Mesothelial cell of epicardium (in vitro differentiated cells): ENCODE measurements at places on chromosomes 1 and 21.

GRCh38 chr1:64129701-64130100 is 73.7 kb upstream of the UBE2U start:
- peaks cover 2% of the 10 kb centered on the region for H3K36me3 ChIP-seq
- DNase-seq, result no peak
- peaks cover 1% of the 10 kb centered on the region for H3K27me3 ChIP-seq
- no peak overlapping the region for H3K27ac ChIP-seq
- peaks cover 35% of the 10 kb centered on the region for H3K4me1 ChIP-seq

- no peak overlapping the region for H3K4me3 ChIP-seq
- no peaks in the 10 kb centered on the region for H3K36me3 ChIP-seq
- no peak overlapping the region for H3K27ac ChIP-seq
- DNase-seq, result no peak
- no peaks in the 10 kb centered on the region for H3K27me3 ChIP-seq
Measured at GRCh38 chr1:185843986-185844385, 109.8 kb downstream of the HMCN1 start.

DNA sequence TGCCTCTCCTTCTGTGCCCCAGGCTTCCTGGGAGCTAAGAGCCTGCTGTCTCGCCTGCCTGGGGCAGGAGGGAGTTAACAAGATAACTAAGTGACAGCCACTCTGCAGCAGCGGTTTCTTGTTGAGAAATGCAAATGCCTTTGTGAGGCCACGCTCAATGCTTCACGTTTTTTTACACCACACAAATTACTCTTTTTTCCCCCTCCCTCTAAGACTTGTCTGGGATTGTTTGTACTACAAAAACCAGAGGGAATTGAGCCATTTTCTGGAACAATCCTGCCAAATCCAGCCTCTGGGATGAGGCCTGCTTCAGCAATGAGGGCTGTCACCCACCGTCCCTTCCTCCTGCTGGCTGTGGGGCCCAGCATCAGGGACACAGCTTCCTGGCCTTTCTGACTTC is 119.6 kb downstream of the ACTL8 start:
- no peak overlapping the region for H3K27ac ChIP-seq
- H3K4me3 ChIP-seq, result no peak overlapping the region
- no peaks in the 10 kb centered on the region for H3K36me3 ChIP-seq

DNA sequence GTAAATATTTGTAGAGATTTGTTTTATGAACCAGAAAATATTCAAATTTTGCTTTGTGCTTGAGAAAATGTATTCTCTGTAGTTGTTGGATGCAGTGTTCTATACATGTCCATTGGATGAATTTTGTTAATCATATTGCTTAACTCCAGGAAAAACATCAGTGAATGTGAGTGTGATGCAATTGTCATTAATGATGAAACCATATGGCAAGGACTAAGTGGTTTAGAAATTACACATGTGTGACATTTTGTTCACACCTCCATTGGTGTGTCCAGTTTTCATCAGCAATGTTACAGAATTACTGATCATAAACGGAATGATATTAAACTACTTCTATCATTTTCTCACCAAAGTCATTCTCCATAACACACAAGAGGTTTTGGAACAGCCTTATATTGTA is 151.8 kb upstream of the ST6GALNAC5 start:
- peaks cover 17% of the 10 kb centered on the region for H3K27me3 ChIP-seq

DNA sequence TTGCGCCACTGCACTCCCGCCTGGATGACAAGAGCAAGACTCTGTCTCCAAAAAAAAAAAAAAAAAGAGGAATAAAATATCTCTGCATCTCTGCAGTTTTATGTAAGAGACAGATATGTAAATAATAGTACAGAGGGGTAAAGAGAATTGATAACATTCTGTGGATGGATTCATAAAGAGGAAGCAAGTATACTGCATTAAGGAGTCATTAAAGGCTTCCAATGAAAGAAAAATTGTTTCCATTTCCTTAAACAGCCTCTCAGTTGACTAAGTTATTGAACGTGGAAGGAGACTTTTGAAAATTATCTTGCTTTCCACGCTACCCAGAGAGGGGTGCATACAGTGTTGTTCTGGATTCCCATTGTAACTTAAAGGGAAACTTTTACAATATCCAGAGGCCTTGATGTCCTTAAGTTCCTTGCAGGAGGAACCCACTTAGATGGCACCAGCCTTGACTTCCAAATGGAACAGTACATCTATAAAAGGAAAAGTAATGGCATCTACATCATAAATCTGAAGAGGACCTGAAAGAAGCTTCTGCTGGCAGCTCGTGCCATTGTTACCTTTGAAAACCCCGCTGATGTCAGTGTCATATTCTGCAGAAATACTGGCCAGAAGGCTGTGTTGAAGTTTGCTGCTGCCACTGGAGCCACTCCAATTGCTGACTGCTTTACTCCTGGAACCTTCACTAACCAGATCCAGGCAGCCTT is 13.8 kb downstream of the CEP350 start:
- no peaks in the 10 kb centered on the region for H3K27me3 ChIP-seq
- H3K4me1 ChIP-seq, result peaks cover 8% of the 10 kb centered on the region
- DNase-seq, result no peak
- no peak overlapping the region for H3K4me3 ChIP-seq

- no peak for DNase-seq
- peaks cover 38% of the 10 kb centered on the region for H3K36me3 ChIP-seq
- H3K4me1 ChIP-seq, result peaks cover 1% of the 10 kb centered on the region
Measured at GRCh38 chr1:243501002-243501401, 245.2 kb downstream of the SDCCAG8 start.

DNA sequence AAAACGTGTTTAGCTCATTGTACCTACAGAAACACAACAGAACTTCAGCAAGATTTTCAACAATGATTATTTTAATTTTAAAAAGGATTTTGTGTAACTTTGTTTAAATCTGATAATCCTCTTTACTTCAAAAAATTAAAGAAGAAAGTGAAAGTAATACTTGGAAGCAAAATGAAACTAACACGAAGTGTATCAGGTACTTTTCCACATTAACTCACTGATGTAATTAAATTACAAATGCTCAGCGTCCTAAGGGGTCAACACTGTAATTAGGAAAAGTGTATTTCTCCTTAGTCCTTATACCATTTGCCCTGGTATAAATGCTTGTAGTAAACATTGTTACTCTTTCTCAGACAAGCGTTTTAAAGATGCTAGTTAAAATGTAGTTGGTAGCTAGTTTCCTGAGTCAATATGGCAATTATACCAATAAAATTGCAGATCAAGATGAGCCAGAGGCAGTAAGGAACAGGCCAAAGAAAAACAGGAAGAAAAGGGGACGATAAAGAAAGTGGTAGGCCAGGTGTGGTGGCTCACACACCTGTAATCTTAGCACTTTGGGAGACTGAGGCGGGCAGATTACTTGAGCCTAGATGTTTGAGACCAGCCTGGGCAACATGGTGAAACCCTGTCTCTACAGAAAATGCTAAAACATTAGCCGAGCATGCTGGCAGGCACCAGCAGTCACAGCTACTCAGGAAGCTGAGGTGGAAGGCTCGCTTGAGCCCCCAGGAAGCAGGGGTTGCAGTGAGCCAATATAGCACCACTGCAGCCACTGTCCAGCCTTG is 553.0 kb downstream of the SMYD3 start:
- peak overlapping the region; percentile 6 for H3K27ac ChIP-seq
- H3K4me3 ChIP-seq, result no peak overlapping the region
- no peaks in the 10 kb centered on the region for H3K36me3 ChIP-seq
- peaks cover 11% of the 10 kb centered on the region for H3K4me1 ChIP-seq
- H3K27me3 ChIP-seq, result no peaks in the 10 kb centered on the region
- DNase-seq, result no peak

- H3K4me3 ChIP-seq, result no peak overlapping the region
- DNase-seq, result no peak
- peaks cover 55% of the 10 kb centered on the region for H3K4me1 ChIP-seq
- H3K27ac ChIP-seq, result no peak overlapping the region
Measured at GRCh38 chr1:184424945-184425344, 38.1 kb downstream of the C1orf21 start.

DNA sequence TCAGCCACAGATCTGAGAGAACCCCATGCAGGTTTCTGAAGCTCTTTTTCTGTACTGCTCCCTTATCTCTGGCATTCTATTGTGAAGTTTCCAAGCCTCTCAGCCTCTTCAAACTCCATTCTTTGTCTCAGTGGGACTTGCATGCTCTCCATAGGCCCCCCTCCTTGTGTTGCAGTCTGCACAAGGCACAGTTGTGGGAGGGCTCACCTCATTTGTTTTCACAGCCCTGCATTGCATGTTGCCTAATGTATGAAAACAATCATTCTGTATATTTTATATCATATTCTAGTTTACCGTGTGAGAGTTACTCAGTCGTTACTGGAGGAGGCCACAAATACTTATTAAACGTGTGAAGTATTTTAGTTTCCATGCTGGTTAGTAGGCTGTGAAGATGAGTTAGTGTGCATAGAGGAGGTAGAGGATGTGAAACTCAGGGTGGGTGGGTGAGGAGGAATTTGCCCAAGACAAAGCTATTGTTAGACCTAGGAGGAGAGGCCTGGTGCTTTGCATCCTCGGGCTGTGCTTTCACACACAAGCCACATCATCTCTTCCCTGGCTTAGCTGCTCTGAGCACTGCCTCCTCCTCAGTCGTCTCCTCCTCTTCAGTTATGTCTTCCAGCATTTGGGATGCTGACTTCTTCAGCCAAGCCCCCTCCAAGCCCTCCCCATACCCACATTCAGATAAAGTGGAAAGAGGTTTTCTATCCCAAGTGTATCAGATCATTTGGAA is 7.8 kb upstream of the CHI3L2 start:
- no peaks in the 10 kb centered on the region for H3K36me3 ChIP-seq
- no peaks in the 10 kb centered on the region for H3K27me3 ChIP-seq
- H3K4me3 ChIP-seq, result no peak overlapping the region
- no peak for DNase-seq

GRCh38 chr1:166884040-166884642 is 8.1 kb upstream of the TADA1 start:
- DNase-seq, result peak; percentile 72
- H3K4me1 ChIP-seq, result peaks cover 2% of the 10 kb centered on the region
- H3K36me3 ChIP-seq, result no peaks in the 10 kb centered on the region
- no peak overlapping the region for H3K4me3 ChIP-seq
- H3K27me3 ChIP-seq, result peaks cover 49% of the 10 kb centered on the region

GRCh38 chr1:172530000-172530399 is 3.0 kb upstream of the SUCO start:
- H3K36me3 ChIP-seq, result no peaks in the 10 kb centered on the region
- peak overlapping the region; percentile 20 for H3K27ac ChIP-seq
- H3K4me3 ChIP-seq, result no peak overlapping the region
- DNase-seq, result no peak
- H3K4me1 ChIP-seq, result peaks cover 27% of the 10 kb centered on the region

DNA sequence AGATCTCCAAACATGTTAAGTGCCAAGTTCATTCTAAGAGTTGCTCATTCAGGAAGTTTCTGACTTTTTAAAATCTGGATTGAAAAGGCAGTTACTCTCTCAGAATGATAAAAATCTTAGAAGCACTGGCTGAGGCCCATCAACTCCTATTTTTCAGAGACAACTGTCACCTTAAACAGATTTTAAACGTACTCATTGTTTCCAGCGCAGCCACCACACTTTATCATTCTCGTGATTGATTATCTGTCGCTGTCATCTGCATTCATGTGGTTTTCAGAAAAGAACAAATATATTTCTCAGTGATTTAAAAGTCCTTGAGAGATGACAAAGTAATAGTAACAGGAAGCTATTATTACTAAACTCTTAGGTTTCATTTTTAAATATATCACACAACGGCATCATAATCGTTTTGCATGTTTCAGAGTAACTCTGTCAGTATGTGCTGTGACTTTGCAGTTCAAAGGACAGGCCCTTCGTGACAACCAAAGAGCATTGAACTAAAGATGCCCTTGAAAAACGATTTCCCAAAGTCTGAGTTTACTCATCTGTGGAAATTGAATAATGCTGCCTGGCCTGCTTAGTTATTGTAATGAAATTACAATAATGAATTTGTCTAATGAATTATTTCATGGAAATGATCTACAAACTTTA is 14.9 kb upstream of the KCNK1 start:
- peak overlapping the region; percentile 27 for H3K27ac ChIP-seq
- no peaks in the 10 kb centered on the region for H3K36me3 ChIP-seq
- DNase-seq, result no peak
- no peaks in the 10 kb centered on the region for H3K27me3 ChIP-seq

GRCh38 chr1:204418174-204419063 is 6.8 kb upstream of the PPP1R15B start:
- H3K27ac ChIP-seq, result peak overlapping the region; percentile 92
- no peak overlapping the region for H3K4me3 ChIP-seq
- H3K36me3 ChIP-seq, result peaks cover 4% of the 10 kb centered on the region
- no peak for DNase-seq
- H3K4me1 ChIP-seq, result peaks cover 33% of the 10 kb centered on the region
- no peaks in the 10 kb centered on the region for H3K27me3 ChIP-seq

DNA sequence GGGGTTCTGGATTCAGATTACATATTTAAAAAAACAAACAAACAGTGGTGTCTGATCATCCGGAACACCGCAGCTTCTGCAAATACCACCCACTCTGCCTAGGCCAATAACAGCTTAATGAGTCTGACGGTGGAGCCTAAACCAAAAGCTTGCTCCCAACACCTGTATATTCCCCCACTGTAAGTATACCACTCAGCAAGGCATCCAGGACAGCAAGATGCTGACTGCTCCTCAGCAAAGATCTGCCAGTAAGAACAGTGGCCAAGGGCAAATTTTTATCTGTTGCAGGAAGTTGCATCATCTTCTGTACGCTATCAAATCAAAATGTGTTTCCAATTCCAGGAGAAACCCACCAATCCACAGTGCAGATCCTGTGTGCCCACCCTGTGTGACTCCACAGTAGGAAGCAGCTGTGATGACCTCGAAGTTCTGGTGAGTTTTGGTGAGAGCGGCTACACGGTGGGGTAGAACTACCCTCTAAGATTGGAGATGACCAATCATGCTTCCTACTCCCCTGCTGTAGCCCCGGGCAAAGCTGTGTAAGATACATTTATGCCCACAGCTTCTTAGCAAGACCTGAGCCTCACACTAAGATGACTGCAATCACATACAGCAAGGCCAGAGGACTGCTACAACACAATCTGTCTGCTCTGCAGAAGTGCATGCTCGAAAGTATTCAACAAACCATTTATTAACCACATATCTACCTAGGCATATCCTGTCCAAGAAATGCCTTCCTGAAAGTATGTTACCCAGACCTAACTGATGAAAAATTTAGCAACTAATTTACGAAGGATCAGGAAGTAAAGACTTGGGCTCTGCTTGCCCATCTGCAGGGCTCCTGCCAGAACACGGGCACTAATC is 30.5 kb downstream of the SIPA1L2 start:
- peak overlapping the region; percentile 43 for H3K27ac ChIP-seq
- H3K27me3 ChIP-seq, result no peaks in the 10 kb centered on the region
- no peak overlapping the region for H3K4me3 ChIP-seq
- no peak for DNase-seq
- H3K36me3 ChIP-seq, result peaks cover 13% of the 10 kb centered on the region
- peaks cover 52% of the 10 kb centered on the region for H3K4me1 ChIP-seq

GRCh38 chr1:33649759-33650158 is 177.3 kb downstream of the ZSCAN20 start:
- H3K27ac ChIP-seq, result no peak overlapping the region
- H3K36me3 ChIP-seq, result no peaks in the 10 kb centered on the region
- DNase-seq, result no peak

- no peaks in the 10 kb centered on the region for H3K36me3 ChIP-seq
- H3K27ac ChIP-seq, result no peak overlapping the region
- H3K4me3 ChIP-seq, result no peak overlapping the region
- DNase-seq, result no peak
- no peaks in the 10 kb centered on the region for H3K27me3 ChIP-seq
- H3K4me1 ChIP-seq, result peaks cover 2% of the 10 kb centered on the region
Measured at GRCh38 chr1:169245706-169246105, 121.9 kb downstream of the NME7 start.
